ENCODE measurements at places on chromosomes 2 and 18.

GRCh38 chr2:76633276-76633921 is 888.8 kb downstream of the LRRTM4 start:
- DNase-seq, result no peak

GRCh38 chr2:85376291-85377065 is 21.9 kb downstream of the ELMOD3 start:
- DNase-seq, result no peak

DNA sequence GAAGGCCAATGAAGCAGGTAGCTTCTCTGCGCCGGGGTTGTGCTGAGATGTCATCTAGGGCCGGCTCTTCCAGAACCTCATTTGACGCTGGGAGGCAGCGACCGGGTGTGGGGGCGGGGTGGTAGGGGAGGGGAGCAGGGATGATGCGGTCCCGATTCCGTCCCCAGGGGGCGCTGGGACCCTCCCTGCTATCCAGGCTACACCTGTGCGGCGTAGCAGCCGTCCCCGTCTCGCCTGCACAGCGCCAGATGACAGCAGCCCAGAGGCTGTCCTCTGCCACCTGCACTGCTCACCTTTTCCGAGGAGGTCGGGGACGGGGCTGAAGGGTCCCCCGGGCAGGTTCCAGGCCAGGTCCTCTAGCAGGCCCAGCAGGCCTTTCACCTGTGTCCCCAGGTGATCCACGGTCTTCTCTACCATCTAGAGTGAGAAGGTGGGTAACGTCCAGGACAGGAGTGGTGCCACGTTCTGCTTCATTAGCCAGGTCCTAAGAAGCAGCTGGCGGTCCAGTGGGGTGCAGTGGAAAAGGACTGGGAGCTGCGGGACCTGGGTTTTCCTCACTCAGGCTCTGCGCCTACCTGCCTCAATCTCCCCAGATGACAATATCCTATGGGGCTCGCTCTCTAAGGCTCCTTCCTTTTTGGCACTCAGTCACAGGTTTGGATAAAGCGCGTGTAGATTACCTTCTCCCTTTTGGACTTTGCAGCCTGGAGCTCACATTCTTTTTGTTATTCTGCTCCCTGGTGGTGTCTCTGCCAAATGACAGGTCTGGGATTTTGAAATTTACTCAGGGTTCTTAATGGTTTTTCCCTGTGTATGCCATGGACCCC is 56.0 kb upstream of the RAB6C start:
- no peak for DNase-seq

GRCh38 chr2:196318517-196319377 is 147.4 kb upstream of the STK17B start:
- no peak for DNase-seq

- DNase-seq, result peak; percentile 9
Measured at GRCh38 chr18:62609764-62610163, 86.9 kb downstream of the ZCCHC2 start.

DNA sequence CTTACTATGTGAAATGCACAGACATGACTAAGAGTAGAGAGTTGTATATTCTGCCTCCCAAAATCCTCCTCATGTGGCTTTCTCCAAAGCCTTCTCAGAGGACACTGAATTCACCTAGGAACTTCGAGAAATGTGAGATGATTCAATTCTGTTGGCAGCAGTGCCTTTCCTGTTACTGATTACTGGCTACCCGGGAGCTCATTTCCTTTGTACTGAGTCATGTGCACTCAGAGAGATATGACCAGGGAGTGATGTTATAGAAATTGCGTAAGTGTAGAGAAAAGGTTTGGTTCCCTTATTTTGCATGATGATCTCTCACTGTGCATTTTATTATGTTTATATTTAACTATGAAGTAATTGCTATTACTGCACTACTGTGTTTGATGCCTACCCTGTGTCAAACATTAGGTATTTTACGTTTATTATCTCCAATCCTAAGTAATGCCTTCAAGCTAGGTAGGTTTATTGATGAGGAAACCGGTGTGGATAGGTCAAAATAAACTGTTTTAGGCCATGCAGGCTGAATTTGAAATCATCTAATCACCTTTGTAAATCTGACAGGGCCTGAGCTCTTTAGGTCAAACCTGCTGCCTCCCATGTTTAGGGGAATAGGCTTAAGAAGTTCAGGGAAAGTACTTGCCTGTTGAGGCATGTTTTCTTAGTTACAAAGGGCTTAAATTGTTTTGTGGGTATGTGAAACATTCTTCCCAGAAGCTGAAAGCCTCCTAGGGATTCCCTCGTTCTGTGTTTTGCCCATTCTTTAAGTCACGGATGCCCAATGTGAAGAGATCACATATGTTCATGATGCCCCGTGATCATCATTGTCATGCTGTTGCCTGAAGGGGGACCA is 86.8 kb downstream of the FMNL2 start:
- no peak for DNase-seq

DNA sequence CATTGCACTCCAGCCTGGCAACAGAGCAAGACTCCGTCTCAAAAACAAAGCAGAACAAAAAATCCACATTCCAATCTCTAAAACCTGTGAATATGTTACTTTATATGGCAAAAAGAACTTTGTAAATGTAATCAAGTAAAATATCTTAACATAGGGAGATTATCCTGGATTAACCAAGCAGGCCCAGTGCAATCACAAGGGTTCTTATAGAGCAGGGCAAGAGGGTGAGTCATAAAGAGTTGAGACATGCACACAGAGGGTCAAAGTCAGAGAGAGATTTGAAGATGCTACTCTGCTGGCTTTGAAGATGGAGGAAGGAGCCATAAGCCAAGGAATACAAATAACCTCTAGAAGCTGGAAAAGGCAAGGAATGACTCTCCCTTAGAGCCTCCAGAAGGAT is 60.9 kb upstream of the SLC9A2 start:
- no peak for DNase-seq

GRCh38 chr2:132977812-132978529 is 308.0 kb upstream of the LYPD1 start:
- no peak for DNase-seq

DNA sequence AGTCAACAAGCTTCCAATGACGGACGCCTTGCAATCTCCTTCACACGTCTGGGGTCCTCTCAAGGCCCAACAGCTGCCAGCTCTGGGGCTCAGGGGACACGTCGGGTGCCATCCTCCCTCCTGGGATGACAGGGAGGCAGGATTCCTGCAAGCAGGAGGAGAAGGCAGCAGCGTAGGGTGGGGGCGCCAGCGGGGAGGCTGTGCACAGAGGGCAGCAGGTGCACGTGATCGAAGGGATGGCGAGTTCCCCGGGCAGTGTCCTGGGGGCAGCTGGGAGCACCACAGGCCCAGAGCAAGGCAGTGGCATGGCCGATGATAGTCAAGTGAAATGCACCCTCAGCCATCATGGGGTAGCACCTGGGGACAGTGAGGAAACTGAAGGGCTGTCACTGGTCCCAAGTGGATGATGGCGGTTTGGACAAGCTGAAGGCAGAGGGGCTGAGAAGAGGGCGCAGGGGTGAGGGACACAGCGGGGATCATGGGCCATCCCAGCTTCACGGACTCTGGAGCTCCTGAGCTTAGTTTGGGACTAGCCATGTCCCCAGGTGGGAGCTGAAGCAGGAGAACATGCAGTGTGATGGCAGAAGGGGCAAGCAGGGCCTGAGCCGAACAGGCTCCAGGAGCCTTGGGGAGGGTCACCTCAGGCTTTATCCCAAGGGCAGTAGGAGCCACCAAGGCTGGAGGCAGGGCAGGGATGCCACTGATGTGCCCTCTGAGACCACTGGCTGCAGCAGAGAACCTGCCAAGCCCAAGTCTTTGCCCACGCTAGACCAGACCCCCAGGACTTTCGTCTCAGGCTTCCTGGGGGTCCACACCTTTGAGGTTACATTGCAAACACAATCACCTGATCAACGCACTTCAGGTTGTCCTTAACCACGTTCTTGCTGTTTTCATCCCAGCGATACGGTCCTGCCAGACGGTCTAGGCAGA is 16.3 kb upstream of the SNED1 start:
- peak; percentile 6 for DNase-seq

DNA sequence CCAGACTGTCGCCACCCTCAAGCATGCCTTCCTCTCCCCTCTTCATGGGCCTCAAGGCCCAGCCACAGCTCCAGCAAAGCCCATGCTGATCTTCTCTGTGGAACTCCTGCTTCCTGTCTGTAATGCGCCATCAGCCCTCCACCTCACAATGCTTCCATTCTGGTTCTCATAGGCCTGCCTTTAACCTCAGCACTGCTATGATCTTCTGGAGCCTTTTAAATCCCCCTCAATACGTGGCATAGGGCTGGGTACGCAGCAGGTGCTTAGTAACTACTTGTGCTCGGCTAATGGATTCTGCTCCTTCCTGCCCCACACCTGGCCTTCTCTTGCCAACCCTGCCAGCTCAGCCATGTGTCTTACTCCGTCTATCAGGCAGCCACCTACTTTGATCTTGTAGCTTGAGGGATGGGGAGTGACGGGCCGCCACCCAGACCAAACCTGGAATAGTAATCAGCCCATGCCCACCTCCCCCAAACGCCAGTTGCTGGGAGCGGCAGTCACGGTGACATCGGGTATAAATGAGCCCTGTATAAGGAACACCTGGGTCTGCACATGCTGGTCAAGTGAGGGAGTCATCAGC is 106.7 kb upstream of the MCFD2 start:
- no peak for DNase-seq

GRCh38 chr2:39437522-39438296 is 624 bp upstream of the MAP4K3 start:
- no peak for DNase-seq

DNA sequence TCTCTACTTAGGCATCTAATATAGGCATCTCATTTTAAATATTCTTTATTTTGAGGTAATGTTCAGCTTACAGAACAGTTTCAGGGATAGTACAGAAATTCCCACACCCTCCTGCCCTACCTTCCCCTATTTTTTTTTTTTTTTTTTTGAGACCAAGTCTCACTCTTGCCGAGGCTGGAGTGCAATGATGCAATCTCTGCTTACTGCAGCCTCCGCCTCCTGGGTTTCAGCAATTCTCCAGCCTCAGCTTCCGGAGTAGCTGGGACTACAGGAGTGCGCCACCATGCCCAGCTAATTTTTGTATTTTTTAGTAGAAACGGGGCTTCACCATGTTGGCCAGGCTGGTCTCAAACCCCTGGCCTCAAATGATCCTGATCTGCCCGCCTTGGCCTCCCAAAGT is 97.6 kb downstream of the EPB41L5 start:
- no peak for DNase-seq

- DNase-seq, result no peak
Measured at GRCh38 chr2:219521066-219521880, 7.0 kb downstream of the ASIC4 start.

DNA sequence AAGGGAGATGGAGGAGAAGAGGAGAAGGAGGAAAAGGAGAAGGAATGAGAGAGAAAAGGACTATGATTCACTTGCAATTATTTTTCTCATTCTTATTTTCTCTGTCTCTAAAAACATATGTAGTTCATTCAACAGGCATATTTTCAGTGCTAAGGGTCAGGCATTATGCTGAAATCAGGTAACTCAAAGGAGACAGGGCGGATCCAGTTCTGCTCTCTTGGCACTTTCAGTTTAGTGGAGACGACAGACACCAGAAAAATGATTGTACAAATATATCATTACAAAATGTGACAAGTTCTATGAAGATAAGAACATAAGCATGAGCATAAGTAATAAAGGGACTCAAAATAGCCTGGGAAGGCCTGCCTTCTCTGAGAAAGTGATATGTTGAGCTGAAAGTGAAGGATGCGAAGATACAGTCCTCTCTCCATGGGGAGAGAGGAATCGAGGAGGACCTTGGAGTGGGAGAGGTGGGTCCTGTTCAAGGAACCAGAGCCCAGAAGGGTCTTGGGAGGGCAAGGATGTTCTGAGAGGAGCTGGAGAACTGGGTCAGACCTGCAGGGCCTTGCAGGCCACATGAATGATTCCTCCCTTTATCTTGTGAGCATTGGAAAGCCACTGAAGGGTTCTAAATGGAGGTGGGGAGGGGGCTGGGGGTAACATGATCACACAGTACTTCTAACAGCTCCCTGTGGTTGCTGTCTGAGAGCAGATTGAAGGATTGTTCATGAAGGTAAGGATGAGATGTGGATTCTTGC is 58.6 kb upstream of the TMEM17 start:
- DNase-seq, result no peak

GRCh38 chr18:78777992-78778391 is 201.6 kb upstream of the SALL3 start:
- no peak for DNase-seq
